ENCODE measurements at places on chromosomes 6 and 20. TPM values are rescaled to one million over a fixed set of nuclear protein-coding genes. Genes with fewer than 3 reads are reported as not detected.

DNA sequence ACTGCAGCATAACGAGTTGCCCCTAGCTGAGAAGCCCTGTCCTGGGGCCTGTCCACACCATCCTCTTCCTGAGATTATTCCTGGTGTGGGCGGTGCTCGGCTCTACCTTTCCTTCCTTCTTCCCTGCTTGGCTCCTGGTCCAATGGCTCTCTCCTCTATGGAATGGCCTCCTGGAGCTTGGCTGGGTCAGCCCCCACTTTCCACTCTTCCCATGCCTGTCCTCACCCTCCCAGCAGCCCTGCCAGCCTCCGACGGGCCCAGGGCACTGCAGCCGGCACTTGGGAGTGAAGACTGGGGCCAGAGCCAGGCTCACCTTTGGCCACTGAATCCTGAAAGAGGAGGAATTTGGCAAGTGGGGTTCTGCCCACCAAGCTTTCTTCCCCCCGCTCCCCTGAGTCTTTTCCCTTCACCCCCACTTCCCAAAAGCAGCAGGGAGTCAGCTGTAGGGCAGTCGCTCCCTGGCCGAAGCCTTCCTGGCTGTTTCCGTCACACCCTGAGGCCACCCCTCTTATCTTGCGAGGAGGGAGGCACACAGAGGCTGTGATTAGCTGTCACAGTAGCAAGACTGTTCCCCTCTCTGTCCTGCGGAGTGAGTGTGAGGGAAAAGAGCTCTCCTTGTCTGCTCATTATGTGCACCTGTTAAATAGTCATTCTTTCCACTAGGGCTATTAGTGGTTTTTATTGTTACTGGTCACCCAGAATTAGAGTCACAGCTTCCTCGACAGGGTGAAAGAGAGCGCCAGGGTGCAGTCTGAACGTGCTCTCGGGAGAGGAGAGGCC lies 6.3 kb upstream of the CDSN start:
- DNase-seq = no peak

Gene IRF4
- total RNA-seq = 23.7 TPM

DNA sequence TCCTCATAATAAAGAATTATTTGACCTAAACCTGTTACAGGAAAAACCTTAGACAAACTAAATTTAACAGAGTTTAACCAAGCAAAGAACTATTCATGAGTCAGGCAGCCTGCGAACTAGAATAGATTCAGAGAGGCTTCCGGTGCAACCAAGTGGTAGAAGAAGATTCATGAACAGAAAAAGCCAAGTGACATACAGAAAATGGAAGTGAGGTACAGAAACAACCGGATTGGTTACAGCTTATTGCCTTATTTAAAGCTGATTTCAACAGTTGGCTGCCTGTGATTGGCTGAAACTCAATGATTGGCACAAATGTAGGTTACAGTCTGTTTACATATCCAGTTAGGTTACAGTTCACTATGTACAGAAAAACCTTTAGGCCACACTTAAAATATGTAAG lies 10.1 kb downstream of the PPP1R3G start:
- DNase-seq = peak; percentile 0

Gene IL17A
- not detected for total RNA-seq

DNA sequence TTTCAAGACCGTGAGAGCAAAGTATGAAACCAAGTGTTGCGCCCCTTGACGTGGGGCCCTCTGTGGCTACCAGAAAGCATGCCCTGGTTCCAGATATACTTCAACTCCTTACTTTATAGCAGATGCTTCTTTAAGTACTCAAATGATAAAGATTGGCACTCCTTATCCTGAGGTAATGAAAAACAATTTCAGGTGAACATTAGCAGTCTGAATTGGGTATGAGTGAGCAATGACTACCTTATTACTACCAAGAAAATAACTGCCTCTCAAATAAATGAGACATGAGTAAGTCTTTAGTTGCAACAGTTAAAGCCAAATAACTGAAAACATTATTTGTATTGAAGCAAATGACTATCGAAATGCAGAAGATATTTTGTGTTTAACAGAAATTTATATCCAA lies 408.7 kb downstream of the MMUT start:
- no peak for DNase-seq

DNA sequence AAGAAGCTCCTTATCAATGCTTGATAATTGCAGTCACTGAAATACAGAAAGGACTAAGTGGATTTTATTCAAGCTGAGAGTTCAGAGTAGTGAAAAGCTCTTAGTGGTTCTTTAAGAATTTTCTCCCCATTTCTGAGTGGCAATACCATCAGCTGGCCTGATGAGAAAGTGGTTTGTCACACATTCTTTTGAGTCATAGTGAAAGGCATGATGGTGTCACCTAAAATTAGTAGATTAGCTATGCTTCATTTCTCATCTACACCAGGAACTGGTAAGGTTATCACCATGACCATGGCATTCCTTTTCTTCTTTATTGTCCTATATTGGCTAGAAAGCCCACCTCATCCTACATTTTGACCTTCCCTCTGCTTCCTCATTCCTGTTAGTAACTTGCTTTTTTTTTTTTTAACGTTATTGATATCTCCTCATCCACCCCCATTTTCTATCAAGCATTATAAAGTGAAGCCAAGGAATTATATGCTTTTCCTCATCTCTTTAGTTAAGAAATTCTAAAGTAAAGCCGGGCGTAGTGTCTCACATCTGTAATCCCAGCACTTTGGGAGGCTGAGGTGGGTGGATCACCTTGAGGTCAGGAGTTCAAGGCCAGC lies 67.4 kb upstream of the LOC128125822 start:
- DNase-seq = no peak

Gene HLA-G
- 0.35 TPM for total RNA-seq

- no peak for DNase-seq
These were observed 21.2 kb upstream of the SNRPB2 start for GRCh38 chr20:16708602-16709001.

DNA sequence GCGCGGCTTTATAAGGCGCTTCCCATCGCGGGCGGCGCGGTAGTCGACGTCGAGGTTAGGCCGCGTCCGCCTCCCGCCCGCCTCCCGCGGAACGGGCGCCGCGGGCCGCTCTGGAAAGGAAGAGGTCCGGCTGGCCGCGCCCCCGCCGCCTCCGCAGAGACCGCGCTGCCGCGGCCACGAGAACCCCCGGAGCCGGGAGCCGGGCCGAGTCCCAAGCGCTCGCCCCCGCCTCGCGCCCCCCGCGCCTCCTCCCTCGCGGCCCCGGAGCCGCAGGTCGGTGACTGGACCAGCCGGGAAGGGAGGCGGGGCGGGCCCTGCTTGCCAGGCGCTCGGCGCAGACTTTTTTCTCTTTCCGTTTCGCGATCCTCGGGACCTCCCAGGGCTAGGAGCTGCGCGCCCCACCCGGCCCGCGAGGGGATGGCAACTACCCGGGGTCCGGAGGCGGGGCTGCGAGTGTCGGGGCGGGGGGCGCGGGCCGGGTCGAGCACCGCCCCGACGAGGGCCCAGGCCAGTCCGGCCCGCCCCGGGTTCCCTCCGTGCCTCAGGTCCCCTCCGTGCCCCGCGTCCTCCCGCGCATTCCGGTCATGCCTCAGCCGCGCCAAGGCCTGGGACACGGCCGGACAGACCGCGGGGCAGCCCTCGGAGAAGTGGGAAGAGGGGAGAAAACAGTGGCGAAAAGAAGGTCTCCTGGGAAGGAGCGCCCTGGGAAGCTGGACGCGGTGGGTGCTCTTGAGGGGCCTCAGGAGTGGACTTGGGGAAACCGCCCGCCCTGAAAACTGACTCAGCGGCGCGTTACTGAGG lies 417 bp upstream of the PXDC1 start:
- DNase-seq = peak; percentile 92

Measured in kidney (tissue), 22 donors.